ENCODE measurements at places on chromosomes 3 and 15. TPM values are rescaled to one million over a fixed set of nuclear protein-coding genes. Genes with fewer than 3 reads are reported as not detected.
A peak's percentile ranks its signal among the peaks of the same experiment; 100 is the strongest.

- ATAC-seq, result no peak
Measured at GRCh38 chr3:112498914-112499711, at the start of gene BTLA. Gene BTLA, minus strand, starts transcription at chr3:112499472. Its CDS starts 114 bp downstream, at chr3:112499358.

GRCh38 chr3:49352890-49353421 is 5.2 kb downstream of the GPX1 start:
- ATAC-seq, result no peak

DNA sequence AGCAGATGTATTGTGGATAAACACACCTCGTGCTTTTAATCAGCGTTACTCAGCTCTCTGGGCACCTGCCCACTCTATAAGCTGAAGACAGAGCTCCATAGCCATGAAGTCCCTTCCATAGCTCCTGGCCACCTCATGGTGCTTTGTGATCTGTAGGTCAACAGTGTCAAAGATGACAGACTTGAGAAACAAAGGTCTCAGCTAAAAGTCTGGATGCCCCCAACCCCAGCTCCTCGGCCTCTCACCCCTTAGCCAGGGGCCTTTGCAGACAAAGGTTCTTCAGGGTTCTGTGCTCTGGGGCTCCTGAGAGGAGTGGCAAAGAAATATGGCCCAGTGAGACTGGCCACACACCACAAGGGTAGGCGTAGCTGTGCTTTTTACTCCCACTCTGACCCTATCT is 168.6 kb downstream of the KLF13 start:
- no peak for ATAC-seq

GRCh38 chr3:126212620-126213378 is 32.4 kb upstream of the ALDH1L1 start:
- ATAC-seq, result peak; percentile 85

DNA sequence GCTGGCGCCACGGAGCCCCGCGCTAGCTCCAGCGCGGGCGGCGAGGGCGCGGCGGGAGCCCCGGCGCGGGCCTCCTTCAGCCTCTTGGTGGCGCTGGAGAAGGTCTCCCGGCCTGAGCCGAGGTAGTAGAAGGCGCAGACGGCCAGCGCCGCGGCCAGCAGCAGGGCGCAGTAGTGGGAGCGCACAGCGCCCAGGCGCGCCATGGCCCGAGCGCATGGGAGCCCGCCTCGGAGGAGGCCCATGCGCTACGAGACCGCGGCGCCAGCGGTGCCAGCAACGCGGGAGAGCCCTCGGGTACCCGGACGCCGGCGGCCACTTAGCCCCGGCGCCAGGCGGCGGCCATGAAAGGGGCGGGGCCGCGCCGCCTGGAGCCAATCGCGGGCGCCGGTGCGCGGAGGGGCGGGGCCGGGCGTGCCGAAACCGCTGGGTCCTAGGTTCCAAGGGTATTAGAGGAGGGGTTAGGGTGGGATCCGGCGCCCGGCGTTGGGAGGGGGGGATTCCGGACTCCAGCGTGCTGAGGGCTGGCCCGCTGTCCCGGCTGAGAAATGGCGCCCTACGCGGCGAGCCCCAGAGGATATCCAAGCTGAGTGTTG is at the start of gene XXYLT1:
TSS of gene XXYLT1 (minus strand) at position 343 of the 593 bp plus-strand sequence. CDS start at position 242, 101 bp downstream.
- ATAC-seq, result peak; percentile 96

DNA sequence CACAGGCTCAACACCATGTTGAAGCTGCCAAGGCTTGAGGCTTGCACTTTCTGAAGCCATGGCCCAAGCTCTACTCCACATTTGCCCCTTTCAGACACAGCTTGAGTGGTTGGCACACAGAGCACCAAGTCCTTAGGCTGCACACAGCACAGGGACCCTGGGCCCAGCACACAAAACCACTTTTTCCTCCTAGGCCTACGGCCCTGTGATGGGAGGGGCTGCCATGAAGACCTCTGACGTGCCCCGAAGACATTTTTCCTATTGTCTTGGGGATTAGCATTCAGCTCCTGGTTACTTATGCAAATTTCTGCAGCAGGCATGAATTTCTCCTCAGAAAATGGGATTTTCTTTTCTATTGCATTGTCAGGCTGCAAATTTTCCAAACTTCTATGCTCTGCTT is 445.5 kb downstream of the NLGN1 start:
- no peak for ATAC-seq

DNA sequence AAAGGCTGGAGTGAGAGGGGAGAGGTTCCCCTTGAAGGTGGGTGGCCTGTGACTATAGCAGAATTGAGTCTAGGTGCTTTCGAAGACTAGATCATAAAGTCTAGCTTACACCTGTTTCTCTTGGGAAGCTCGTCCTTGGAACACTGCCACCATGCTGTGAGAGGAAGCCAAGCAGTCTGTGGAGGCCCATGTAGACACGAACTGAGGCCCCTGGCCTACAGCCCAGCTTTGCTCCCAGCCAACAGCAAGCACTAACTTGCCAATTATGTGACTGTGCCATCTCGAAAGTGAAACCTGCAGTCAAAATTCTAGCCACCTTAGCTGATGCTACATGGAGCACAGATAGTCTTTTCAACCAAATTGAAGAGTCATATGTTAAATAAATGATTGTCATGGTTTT is 190.5 kb upstream of the NECTIN3 start:
- ATAC-seq, result peak; percentile 51

GRCh38 chr15:80480909-80481308 is 76.7 kb downstream of the ARNT2 start:
- ATAC-seq, result peak; percentile 85

GRCh38 chr3:178097576-178097975 is 438.7 kb upstream of the KCNMB2 start:
- ATAC-seq, result peak; percentile 94

- no peak for ATAC-seq
Measured at GRCh38 chr3:188881954-188882641, 289.7 kb upstream of the TPRG1 start.

DNA sequence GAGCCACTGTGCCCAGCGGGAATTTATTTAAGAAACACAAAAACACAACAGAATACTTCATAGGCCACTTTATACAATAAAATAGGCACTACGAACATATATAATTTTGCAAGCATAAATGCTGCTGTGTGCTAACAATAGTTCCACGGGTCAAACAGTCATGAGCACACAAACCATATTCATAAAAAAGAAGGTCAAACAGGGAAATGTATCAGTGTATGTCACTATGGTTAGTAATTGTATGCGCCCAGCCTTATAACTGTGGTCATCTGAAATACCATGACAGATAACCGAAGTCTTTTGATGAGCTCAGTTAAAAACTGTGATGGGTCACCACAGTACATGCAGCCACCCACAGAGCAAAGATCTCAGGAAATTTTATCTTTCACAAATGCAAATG is 38.1 kb upstream of the NR2C2 start:
- no peak for ATAC-seq

DNA sequence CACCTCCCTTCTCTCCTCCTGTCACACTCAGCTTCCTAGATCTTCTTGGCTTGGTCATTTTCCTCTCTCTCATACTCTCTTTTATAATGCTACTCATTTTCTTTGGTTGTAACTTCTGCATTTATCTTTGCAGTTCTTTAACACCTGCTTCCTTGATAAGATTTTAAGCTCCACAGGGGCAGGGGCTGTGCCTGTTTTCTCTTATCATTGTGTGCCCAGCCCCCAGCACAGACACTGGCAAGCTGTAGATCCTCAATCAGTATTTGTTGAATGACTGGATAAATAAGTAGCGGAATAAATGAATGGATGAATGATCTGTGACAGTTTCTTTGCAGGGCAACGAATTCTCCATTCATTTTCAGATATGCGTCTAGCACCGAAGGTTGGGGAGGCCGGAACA is 64.3 kb upstream of the MEX3B start:
- ATAC-seq, result no peak

- peak; percentile 35 for ATAC-seq
Measured at GRCh38 chr15:65213241-65213640, 2.0 kb upstream of the CILP start.

GRCh38 chr3:38644662-38645053 is 4.8 kb downstream of the SCN5A start:
- ATAC-seq, result no peak

GRCh38 chr3:51522273-51522962 is 16.1 kb upstream of the RAD54L2 start:
- no peak for ATAC-seq

Gene KAT2B
- 39.9 TPM for total RNA-seq

Gene RAB6B
- total RNA-seq, result 16.1 TPM

Gene DUOXA2
- not detected for total RNA-seq

Gene GATM
- 21.0 TPM for total RNA-seq

Gene EPHB3
- 5.4 TPM for total RNA-seq

Gene ARHGAP31
- total RNA-seq, result 23.3 TPM

Data from gastroesophageal sphincter (tissue), 4 donors.